ENCODE measurements at places on chromosomes 6 and 20.

DNA sequence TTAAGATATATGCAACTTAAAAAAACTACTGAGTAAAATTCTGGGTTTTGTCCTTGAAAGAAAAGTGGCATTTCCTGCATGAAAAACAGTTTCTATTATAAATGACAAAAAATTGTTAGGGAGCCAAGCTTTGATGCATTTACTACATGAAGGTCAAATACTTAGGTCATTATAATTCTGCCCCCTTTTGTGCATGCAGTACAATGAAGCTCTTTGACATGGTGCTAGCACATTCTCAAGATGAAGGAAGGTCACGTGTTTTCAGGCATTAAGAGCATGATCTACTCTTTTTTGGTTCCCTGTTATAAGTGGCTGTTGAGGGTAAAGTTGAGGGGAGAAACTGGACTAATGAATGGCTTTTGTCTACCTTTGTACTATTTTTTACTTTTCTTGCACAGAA lies 72.7 kb downstream of the FOXO3 start:
- DNase-seq = no peak

- DNase-seq = no peak
These were observed 30.3 kb downstream of the RIPOR2 start for GRCh38 chr6:24905483-24905882.

GRCh38 chr20:9617940-9618339 lies 103.5 kb downstream of the LAMP5 start:
- peak; percentile 24 for DNase-seq

DNA sequence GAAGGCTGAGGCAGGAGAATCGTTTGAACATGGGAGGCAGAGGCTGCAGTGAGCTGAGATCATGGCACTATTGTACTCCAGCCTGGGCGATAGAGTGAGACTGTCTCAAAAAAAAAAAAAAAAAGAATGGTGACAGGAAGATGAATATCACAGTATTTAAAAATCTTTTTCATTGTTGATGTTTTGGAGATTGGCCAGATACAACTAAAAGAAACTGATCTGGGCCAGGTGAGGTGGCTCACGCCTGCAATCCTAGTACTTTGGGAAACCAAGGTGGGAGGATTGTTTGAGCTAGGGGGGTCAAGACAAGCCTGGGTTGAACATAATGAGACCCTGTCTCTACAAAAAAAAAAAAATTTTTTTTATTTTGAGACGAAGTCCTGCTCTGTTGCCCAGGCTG lies 52.1 kb downstream of the TRAF3IP2 start:
- no peak for DNase-seq
